ENCODE measurements at places on chromosomes 12 and 14.

DNA sequence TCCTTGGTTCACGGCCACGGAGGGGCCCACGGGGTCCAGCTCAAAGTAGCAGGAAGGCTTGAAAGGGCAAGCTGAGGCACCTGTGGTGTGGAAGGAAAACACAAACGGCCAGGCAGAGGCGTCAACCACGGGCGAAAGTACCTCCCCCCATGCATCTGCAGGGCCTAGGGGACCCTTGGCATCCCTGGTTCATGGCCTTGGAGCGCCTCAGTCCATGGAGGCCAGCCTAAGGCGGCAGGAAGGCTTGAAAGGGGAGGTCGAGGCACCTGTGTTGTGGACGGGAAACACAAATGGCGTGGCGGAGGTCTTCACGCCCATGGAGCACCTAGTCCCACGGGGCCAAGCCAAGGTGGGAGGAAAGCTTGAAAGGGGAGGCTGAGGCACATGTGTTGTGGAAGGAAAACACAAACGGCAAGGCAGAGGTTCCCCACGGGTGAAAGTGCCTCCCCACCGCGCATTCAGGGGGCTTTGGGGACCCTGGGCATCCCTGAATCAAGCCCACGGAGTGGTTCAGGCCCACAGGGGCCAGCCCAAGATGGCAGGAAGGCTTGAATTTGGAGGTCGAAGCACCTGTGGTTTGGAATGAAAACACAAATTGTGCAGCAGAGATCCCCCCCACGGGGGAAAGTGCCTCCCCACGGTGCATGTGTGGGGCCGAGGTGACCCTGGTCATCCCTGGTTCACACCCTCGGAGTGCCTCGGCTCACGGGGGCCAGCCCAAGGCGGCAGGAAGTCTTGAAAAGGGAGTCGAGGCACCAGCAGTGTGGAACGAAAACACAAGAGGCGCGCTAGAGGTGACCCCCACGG is 380.8 kb downstream of the ALG10 start:
- no peak for DNase-seq

DNA sequence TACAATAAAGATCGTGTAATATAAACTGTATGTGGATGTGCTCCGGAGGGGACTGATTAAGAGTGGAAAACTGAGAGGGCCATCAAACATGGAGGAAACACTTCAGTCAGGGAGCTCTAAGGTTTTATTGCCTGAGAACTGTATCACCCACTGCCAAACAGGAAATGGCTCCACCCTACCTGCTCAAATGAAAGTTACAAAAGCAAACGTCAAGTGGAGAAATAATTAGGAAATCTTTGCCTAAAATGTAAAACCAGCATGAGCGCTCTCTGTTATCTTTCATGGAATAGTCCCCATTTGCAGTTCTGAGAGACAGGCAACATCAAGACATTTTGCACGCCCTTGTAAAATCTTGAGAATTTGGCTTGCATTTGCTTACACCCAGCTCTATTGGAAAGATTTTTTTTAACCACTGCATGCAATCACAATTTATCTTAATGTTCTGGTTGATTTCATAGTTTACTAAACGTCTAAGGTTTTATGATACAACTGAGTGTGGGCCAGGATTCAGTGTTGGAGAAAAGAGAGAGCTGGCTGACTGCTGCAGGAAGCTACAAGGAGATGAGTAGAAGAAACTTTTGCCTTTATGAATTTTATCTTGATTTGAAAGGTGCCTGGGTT is 344.0 kb upstream of the PRICKLE1 start:
- DNase-seq = no peak

GRCh38 chr12:52207895-52208294 is 16.1 kb upstream of the KRT80 start:
- no peak for DNase-seq

- DNase-seq = no peak
Measured at GRCh38 chr14:23829736-23830471, 123.7 kb upstream of the DHRS4 start.

All from effector CD8-positive, alpha-beta T cell (primary cell).